ENCODE measurements at places on chromosomes 12 and 14.

DNA sequence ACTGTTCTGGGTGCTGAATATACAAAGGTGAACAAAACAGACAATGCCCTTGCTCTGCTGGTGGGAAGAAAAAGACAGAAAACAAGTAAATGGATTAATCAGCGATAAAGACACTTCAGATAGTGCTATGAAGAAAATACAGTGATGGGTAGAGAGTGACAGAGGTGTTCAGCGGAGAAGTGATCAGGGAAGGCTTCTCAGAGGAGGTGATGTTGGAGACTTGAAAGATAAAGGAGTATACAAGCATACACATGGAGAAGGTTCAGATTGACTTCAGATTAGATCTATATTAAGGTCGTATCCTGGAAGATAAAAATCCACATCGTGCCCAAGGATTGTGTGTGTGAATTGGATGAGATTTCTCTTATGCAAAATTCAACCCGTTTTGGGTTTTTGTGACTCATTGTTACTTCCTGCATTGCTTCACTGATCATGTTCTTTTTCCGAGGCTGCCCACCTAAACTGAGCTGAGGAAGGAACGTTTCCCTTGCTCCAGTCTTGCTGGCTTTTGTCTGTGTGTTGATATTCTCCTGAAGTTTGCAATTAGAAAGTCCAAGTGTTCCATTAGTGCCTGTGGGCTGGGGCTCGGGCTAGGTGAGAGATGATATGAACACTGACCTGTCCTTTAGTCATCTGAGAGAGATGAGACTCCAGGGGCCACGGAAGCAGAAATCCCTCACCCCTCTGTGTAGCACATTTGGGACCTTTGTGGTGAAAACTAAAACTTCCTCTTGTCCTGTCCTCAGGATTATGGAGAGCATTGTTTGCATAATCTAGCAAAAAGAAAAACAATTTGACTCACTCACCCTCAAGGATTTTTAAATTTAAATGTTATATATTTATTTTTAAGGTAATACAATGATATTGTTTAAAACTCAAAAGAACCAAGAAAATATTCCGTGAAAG lies 27.6 kb downstream of the PLXNC1 start:
- DNase-seq, result no peak

DNA sequence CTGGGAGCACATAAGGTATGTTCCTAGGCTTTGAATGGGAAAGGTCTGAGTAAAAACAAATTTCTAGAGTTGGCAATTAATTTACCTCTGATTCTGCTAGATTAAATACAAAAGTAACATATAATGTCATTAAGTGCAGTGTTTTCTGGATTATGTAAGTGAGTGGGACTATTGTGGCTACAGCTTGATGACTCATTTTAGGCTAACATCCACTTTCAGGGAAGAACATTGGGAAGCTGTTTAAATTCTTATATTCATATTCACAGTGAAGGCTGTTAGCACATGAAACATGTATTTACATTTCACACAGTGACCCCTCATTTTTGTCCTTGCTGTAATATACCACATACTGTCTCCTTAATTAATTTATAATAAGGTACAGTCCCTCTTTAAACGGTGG lies 13.2 kb upstream of the BMAL2 start:
- no peak for DNase-seq

GRCh38 chr12:68800294-68800693 lies 7.7 kb upstream of the MDM2 start:
- DNase-seq, result no peak

DNA sequence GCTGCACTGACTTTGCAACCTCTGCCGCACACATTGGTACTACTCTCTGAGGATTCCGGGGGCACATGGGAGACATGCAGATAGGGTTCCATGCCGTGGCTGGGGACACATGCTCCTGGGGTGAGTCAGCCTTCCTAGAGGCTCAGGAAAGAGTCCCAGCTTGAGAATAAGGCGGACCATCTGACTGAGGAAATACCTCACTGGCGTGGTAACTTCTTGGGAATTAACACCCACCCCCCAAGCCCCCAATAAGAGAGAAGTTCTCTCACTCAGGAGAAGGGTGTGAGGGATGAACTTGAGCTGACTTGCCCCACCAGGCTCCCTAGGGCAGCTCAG lies 23.2 kb downstream of the PLXNC1 start:
- DNase-seq, result no peak

Measured in CD4-positive, alpha-beta T cell treated with Interleukin-10 for 1 hour (primary cell).